ENCODE measurements at places on chromosomes 7 and 10.

DNA sequence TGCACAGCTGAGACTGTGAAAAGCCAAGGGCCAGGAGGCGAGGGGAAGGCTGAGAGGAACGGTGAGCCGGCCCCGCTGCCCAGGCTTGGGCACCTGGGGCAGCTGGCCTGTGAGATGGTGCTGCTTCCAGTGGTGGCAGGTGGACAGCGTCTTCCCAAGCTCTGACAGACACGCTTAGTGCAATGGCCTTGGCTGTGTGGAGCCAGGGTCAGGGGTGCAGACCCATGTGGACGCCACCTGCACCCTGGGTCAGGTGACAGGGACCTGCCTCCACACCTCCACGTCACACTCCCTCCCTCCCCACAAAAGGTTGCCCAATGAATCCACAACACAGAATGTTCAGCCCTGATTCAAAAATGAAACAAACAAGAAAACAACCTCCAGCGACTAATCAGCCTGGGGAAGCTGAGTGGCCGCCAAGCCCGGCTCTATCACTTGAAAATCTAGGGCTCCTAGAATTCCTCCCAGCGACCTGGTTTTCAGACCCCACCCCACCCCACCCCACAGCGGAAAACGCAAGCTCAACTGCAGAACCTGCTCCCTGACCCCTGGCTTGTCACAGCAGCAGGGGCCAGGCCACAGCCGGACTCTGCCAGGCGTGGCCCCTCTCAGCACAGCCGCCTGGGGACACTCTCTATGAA, 54.3 kb downstream of the PRKAG2 start:
- DNase-seq: no peak

DNA sequence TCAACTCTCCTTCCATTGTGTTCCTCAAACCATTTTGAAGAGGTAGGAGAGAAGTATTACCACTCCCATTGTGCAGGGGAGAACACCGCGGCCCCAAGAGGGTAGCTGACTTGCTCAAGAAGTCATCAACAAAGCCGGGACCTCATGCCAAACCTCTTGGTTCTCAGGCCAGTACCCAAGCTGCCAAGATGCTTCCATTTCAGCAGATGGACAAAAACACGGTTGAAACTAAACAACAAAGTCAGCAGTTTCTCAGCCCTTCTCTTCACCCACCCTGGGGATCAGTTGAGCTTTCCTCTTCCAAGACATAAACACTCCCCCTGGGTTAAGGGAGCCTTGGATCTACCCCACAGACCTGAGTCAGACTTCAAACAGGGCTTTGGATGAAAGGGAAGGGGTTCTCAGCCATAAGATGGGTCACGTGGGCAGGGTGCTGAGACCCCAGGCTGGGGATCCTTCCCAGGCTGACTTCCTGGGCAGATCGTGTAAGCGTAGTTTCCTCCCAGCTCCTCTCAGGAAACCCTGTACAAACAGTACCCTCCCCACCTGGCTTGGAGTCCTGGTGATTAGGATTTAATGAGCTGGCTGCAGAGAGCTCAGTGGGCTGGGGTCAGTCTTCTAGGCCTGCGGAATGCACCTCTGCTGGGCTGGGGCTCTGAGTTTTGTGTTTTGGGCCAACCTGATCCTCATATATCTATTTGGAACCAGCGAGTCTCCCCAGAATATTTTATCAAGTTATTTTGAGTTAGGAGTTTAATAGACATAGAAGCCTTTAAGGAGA, 27.3 kb downstream of the EMX2 start:
- no peak for DNase-seq

DNA sequence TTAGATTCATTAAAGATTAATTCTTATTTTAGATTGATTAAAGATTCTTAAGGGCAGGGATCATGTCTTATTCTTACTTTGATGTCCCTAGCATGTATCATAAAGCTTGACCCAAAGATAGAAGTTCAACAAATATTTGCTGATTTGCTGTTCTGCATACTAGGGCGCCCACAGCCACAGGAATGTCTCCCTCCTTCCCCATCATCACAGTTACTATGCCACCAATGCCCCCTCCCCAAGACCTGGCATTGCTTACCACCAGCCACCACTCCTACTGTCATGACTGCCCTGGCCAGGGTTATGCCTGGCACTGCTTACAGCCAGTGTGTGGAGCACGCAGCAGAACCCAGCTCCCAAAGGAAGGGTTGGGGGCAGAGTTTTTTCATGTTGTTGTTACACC, 86.7 kb upstream of the AGK start:
- DNase-seq: no peak

GRCh38 chr7:94183289-94183749, 179.2 kb upstream of the BET1 start:
- no peak for DNase-seq

Data from HL-60 (cell line).